Pancreas (tissue), 10 donors: ENCODE measurements at places on chromosomes 7 and 10. TPM values are rescaled to one million over a fixed set of nuclear protein-coding genes. Genes with fewer than 3 reads are reported as not detected.

GSDME gene
- total RNA-seq = 1.6 TPM

DNA sequence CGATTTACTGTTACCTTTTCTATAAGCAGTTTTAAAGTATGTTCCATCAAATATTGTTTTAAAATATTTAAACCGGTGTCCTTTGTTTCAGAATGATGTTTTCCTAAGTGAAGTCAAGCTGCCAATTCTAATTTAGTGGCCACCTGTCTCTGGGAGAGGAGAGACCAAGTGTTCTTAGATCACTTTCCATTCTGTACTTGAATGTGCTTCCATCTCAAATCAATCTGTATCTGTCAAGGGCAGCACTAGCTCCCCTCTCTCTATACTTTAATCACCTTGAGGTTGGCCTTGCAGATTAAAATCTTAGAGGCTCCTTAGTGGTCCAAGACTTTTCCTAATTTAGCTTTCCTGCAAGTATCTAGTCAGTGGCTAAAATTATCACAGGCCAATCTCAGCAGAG lies 49.6 kb downstream of the LGI1 start:
- peaks cover 6% of the 10 kb centered on the region for H3K27me3 ChIP-seq
- DNase-seq = no peak
- H3K4me1 ChIP-seq = no peaks in the 10 kb centered on the region
- no peak overlapping the region for H3K27ac ChIP-seq
- no peaks in the 10 kb centered on the region for H3K36me3 ChIP-seq

GRCh38 chr7:90957883-90958282 lies 306.4 kb upstream of the FZD1 start:
- no peak overlapping the region for H3K27ac ChIP-seq
- H3K36me3 ChIP-seq = no peaks in the 10 kb centered on the region
- H3K27me3 ChIP-seq = no peaks in the 10 kb centered on the region
- peaks cover 6% of the 10 kb centered on the region for H3K4me1 ChIP-seq
- no peak for DNase-seq
- H3K4me3 ChIP-seq = no peak overlapping the region

LRRC4 gene
- 0.75 TPM for total RNA-seq

HHEX gene
- 17.6 TPM for total RNA-seq

DNA sequence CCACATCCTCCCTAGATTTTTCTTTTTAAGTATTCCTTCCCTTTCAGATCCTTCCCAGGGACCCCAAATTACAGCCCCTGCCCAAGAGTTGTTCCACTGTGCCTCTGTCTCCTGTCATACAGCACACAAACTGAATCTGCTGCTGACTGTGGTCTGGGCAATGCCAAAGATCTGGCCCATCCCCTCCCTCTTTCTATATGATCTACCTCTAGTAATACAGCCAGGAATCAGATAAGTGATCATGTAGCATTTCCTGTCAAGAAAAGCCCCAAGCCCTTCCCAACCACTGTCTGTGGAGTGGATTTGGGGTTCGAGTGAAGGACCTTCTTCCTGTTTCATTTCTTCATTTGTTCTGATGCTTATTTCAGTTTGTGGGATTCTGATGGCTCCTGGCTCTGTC lies 6.7 kb downstream of the STX1A start:
- no peaks in the 10 kb centered on the region for H3K27me3 ChIP-seq
- H3K36me3 ChIP-seq = no peaks in the 10 kb centered on the region
- no peak overlapping the region for H3K4me3 ChIP-seq
- DNase-seq = no peak

SCART1 gene
- 2.5 TPM for total RNA-seq

DNA sequence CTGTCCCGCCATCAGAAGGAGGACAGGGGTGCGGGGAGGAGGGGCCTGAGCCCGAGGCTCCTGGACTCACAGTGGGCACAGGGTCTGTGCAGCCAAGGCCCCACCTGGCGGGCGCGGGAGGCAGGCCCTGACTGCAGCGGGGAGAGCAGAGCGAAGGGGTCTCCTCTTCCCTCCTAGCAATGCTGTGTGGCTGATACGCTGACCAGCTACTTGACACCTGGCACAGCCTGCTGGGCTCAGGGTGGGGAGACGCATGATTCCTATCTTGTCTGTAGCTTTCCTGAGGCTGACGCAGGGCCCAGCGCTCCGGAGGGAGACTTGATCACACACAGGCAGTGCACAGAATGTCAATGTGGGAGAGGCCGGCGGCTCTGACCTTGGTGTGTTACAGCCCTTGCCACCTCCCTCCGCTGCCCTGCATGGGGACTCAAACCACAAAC lies 174.9 kb downstream of the ELFN1 start:
- peak; percentile 9 for DNase-seq
- H3K36me3 ChIP-seq = no peaks in the 10 kb centered on the region
- no peak overlapping the region for H3K4me3 ChIP-seq
- H3K27ac ChIP-seq = no peak overlapping the region
- no peaks in the 10 kb centered on the region for H3K4me1 ChIP-seq

- H3K4me3 ChIP-seq = no peak overlapping the region
- no peak overlapping the region for H3K27ac ChIP-seq
- H3K27me3 ChIP-seq = no peaks in the 10 kb centered on the region
- no peaks in the 10 kb centered on the region for H3K36me3 ChIP-seq
These were observed 471.1 kb upstream of the GALNT17 start for GRCh38 chr7:70660819-70661191.

GRCh38 chr10:37476285-37476684 lies 350.9 kb downstream of the ANKRD30A start:
- no peak overlapping the region for H3K27ac ChIP-seq
- H3K4me3 ChIP-seq = no peak overlapping the region
- no peaks in the 10 kb centered on the region for H3K27me3 ChIP-seq
- H3K4me1 ChIP-seq = no peaks in the 10 kb centered on the region

DNA sequence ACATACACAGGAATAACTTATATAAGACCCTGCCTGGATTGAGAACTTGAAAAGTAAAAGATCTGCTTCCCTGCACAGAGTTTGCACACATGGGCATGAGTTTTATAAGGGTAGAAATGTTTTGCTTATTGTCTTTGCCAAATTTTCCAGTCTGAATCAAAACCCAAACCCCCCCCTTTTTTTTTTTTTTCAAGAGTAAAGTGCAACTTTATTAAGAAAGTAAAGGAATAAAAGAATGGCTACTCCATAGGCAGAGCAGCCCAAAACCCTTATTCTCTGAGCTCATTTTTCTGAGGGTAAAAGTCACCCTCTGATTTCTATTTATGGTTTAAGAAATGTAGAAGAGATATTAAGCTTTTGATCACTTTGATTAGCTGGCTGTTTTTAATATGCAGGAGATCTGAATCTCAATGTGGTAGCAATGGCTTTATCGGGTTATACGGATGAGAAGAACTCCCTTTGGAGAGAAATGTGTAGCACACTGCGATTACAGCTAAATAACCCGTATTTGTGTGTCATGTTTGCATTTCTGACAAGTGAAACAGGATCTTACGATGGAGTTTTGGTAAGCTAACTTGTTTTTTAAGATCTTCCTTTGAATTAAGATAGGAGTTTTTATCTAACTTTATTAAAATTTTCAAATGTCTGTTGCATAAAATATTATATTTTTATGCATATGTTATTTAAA lies 18.7 kb downstream of the MIOS start:
- DNase-seq = no peak
- no peak overlapping the region for H3K4me3 ChIP-seq
- H3K27ac ChIP-seq = no peak overlapping the region

DNA sequence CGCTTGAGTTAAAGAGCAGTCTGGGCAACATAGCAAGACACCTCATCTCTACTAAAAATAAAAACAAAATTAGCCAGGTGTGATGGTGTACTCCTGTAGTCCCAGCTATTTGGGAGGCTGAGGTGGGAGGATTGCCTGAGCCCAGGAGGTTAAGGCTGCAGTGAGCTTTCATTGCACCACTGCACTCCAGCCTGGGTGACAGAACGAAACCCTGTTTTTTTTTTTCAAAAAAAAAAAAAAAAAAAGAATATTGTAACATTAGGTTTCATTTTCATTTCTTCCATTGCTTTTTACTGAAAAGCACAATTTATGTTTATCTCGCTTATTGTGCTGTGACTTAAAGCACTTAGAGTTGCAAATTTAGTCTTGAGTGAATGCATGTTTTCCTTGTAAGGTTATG lies 80.0 kb downstream of the MLLT10 start:
- no peaks in the 10 kb centered on the region for H3K36me3 ChIP-seq
- H3K4me3 ChIP-seq = no peak overlapping the region
- no peaks in the 10 kb centered on the region for H3K27me3 ChIP-seq
- no peak overlapping the region for H3K27ac ChIP-seq

EVX1 gene
- total RNA-seq = not detected

- peaks cover 7% of the 10 kb centered on the region for H3K4me1 ChIP-seq
- DNase-seq = peak; percentile 54
- no peaks in the 10 kb centered on the region for H3K36me3 ChIP-seq
- H3K27ac ChIP-seq = peak overlapping the region; percentile 97
These were observed 14.7 kb downstream of the HSPB1 start for GRCh38 chr7:76316984-76317781.

- no peak overlapping the region for H3K27ac ChIP-seq
- H3K4me1 ChIP-seq = no peaks in the 10 kb centered on the region
- no peaks in the 10 kb centered on the region for H3K36me3 ChIP-seq
These were observed 9.5 kb upstream of the C10orf71 start for GRCh38 chr10:49289480-49289879.

DNA sequence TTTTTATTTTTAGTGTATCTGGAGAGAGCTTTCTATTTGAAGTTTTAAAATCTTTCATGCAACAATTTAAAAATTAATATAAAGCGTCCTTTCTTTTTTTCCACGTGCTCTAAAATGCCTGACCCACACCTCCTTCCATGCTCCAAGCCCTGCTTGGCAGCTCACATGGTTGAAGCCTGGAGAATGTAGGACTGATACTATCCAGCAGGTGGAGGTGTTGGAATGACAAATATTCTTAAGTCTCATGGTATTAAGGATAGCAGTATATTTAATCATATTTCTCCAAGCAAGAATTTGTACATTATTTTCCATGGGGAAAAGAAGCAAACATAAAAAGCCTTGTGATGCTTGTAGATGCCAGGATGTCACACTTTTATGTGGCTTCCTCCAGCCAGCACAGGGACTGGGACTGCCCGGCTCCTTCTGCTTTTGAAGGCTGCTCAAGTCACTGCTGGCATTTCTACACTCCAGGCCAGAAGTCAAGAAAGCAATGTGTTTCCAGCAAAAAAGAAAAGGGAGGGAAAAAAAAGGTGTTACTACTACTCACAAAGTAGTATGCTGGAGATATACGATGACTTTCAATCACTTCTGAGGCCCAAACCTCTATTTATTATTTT lies 49.7 kb downstream of the BZW2 start:
- no peaks in the 10 kb centered on the region for H3K36me3 ChIP-seq
- H3K4me3 ChIP-seq = no peak overlapping the region
- no peak overlapping the region for H3K27ac ChIP-seq
- DNase-seq = peak; percentile 17

GRCh38 chr7:101538596-101539459 lies 90.3 kb downstream of the MYL10 start:
- H3K4me1 ChIP-seq = no peaks in the 10 kb centered on the region
- no peak overlapping the region for H3K4me3 ChIP-seq
- H3K36me3 ChIP-seq = no peaks in the 10 kb centered on the region
- no peaks in the 10 kb centered on the region for H3K27me3 ChIP-seq
- H3K27ac ChIP-seq = no peak overlapping the region
- DNase-seq = peak; percentile 43

DNA sequence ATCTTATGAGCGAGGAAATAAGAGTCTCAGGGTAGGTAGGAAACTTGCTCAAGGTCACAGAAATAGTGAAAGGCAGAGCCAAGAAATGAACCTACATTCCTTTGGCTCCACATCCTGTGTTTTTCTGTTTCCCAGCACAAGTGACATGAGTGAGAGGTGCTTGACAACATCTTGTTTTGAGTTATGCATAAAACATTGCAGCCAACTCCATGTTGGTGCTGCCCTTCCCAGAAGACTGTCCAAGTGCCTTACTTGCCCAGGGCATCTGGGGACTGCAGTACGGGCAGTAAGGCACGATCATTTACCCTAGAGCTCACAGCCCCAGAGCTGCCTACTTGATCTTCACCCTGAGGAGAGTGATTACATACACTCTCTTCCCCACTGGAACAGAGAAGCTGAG lies 148.8 kb downstream of the NOC3L start:
- no peak overlapping the region for H3K4me3 ChIP-seq
- no peaks in the 10 kb centered on the region for H3K27me3 ChIP-seq
- no peaks in the 10 kb centered on the region for H3K36me3 ChIP-seq

GRCh38 chr10:63265222-63265617 lies 132.1 kb downstream of the NRBF2 start:
- peaks cover 15% of the 10 kb centered on the region for H3K4me1 ChIP-seq
- no peak for DNase-seq
- H3K27ac ChIP-seq = no peak overlapping the region
- no peaks in the 10 kb centered on the region for H3K36me3 ChIP-seq

DNA sequence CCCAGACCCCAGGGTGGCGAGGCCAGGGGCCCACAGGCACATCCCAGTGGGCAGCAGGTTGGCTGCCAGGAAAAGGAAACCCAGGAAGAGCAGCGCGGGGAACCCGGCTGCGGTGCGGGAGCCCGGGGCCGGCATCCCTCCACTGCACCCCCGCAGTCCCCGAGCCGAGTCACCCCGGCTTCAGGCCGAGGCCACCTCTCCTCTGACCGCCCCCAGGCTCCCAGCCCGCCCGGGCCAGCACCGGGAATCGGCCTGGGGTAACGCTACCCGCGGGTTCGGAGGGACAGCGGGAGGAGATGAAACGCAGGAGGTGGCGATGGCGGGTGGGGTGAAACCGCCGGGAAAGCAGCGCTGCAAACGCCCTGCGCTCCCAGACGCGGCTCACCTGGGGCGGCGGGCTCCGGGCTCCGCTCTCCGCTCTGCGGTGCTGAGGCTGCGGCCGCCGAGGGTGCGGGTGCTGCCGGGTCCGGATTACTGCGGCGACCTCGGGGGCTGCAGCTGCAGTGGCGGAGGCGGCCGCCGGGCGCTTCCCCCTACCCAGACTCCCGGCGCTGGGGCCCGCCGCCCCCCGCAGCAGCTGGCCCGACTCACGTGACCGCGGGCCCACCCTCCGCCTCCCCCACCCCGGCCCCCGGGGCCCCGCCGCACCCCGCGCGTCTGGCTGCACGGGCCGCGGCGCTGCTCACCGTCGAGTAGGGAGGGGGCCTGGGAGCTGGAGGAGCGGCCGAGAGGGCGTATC lies at the start of gene SCRN1:
Gene SCRN1, minus strand, starts transcription at position 545 of the 739 bp plus-strand sequence. CDS start 20,734 bp downstream, outside the sequence.
- H3K4me3 ChIP-seq = peak within 1 kb of the TSS; percentile 69
- H3K4me1 ChIP-seq = no peaks in the 10 kb centered on the region
- H3K27me3 ChIP-seq = no peaks in the 10 kb centered on the region
- H3K36me3 ChIP-seq = no peaks in the 10 kb centered on the region
